ENCODE measurements at places on chromosomes 16 and 17. TPM values are rescaled to one million over a fixed set of nuclear protein-coding genes. Genes with fewer than 3 reads are reported as not detected.

GRCh38 chr16:52383119-52383518 is 163.8 kb downstream of the TOX3 start:
- H3K4me1 ChIP-seq: no peaks in the 10 kb centered on the region
- H3K27me3 ChIP-seq: no peaks in the 10 kb centered on the region
- H3K27ac ChIP-seq: no peak overlapping the region
- DNase-seq: no peak

DNA sequence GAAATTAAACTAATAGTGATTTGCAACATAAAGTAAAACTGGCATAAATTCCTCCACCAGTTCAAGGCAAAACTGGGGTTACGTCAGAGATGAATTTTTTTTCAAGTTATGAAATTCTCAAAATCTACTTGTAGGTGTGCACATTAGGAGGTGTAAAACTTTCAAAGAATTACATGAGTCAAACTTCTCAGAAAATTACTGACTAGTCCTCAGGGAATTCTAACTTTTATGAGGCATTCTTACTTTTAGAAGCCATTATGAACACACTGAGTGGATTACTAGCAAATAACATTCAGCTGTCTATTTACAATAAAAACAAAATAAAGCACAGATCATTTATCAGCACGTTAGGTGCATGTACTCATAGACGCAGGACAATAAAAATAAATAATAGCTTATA is 348.7 kb downstream of the CDH11 start:
- H3K4me1 ChIP-seq: no peaks in the 10 kb centered on the region
- no peak overlapping the region for H3K27ac ChIP-seq
- DNase-seq: no peak
- H3K36me3 ChIP-seq: no peaks in the 10 kb centered on the region
- H3K27me3 ChIP-seq: no peaks in the 10 kb centered on the region
- H3K4me3 ChIP-seq: no peak overlapping the region

Gene CA4
- not detected for total RNA-seq

- no peak overlapping the region for H3K4me3 ChIP-seq
- no peak overlapping the region for H3K27ac ChIP-seq
These were observed 3.2 kb downstream of the FAHD1 start for GRCh38 chr16:1830213-1830612.

Gene KLHDC4
- 56.2 TPM for total RNA-seq
